Right atrium auricular region (tissue), 2 donors: ENCODE measurements at places on chromosomes 7 and 10.
A peak's percentile ranks its signal among the peaks of the same experiment; 100 is the strongest.

DNA sequence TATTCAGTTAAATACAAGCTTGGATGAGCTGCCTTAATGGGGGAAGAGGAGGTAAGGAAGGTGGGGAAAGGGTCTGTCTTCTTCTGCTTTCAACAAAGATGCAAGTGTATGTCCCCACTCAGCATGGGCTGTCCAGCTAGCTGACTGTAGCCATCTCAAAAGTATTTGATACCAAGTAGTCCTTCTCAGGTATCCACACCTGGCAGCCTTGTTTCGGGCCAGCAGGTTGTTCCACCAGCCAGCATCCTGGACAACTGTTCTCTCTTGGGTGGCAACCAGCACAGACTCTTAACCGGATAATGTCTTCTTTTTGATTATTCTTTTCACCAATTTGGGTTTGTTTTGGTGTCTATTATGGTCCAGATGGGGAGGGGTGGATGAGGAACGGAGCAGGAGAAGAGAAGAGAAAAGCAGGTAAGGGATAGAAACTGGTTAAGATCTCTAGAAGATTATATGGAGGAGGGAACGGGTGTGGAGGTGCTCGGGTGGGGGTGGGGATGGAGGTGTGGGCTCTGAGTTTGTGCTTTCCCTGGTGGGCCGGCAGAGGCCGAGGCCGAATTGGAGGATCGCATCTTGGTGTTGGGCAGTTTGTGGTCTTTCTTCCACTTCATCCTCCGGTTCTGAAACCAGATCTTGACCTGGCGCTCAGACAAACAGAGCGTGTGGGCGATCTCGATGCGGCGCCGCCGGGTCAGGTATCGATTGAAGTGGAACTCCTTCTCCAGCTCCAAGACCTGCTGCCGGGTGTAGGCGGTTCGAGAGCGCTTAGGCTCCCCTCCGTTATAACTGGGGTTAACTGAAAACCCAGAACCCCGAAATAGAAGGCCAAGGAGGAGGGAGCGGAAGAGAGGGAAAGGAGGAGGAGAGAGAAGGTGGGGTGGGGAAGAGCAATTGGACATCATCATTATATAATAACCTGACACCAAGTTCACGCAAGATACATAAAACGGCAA lies 1.5 kb downstream of the HOXA4 start:
- no peak for DNase-seq

GRCh38 chr10:99765672-99766301 lies 16.7 kb upstream of the ABCC2 start:
- DNase-seq = no peak

DNA sequence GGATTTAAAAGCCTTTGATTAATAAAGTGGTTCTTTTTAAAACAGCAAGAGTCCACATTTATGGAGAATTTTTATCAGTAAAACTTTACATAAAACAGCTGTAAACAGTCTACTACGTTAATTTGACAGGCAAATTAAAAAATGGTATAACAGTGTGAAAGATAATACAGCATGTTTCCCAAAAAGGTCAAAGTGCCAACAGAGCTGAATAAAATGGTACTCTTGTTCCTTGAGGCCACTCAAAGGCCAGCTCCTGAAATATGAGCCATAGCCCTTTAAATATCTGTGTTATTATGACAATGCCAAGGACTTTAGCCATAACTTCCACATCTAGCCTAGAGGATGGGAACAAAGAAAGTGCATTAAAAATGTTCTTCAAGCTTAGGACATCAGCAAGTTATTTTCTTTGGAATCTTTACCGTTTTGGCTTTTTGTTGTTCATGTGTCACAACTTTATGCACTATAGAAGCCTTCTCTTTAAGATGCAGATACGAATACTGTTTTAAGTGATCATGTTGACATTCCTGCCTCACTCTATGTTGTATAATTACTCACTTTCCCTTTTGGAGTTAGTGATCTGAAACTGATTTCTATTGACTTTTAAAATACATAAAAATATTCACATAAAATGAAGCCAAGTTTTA lies 165.6 kb downstream of the RNLS start:
- no peak for DNase-seq

- DNase-seq = peak; percentile 57
Observed at GRCh38 chr7:150432915-150433892, 17.2 kb upstream of the GIMAP8 start.

- no peak for DNase-seq
Observed at GRCh38 chr10:78072504-78072903, 38.8 kb downstream of the RPS24 start.

GRCh38 chr10:95133997-95134396 lies 60.0 kb upstream of the ACSM6 start:
- no peak for DNase-seq

DNA sequence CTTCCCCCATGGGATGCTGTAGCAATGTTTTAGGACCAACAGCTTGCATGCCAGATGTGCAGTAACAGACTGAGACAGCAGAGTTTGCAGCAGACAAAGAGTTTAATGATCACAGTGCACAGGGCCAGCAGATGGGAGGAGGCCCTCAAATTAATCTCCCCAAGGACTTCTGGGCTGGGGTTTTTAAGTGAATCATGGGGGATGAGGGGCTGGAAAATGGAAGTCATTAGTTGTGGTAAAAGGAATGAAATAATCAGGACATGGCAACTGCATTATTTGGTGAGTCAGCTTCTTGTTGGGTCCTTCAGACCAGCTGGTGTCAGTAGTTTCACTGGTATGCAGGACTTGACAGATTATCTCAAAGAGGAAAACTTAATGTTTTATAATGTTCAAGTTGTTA lies 12.6 kb upstream of the NRBF2 start:
- DNase-seq = peak; percentile 63

DNA sequence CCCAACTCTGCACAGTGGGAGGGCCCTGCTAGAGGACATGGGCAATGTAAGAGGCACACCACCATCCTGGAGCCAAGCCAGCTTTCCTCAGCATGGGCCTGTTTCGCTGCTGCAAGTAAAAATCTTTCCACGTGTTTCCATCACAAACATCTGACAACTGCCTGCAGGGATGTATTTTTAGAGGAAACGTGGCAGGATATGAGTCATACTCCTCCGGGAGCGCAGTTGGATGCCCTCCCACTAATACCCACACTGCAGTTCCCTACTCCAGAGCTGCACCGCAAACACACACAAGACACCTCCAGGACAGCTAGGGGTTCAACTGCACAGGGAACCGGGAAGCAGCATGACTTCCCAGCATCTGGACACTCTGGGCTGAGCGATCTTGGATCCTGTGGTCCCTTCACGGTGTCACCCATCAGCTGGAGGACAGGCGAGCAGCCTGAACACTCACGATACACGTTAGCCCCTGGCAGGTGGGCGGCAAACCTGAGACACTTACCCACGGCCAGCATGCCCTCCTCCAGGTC lies 26.1 kb downstream of the PLAC9 start:
- peak; percentile 94 for DNase-seq

DNA sequence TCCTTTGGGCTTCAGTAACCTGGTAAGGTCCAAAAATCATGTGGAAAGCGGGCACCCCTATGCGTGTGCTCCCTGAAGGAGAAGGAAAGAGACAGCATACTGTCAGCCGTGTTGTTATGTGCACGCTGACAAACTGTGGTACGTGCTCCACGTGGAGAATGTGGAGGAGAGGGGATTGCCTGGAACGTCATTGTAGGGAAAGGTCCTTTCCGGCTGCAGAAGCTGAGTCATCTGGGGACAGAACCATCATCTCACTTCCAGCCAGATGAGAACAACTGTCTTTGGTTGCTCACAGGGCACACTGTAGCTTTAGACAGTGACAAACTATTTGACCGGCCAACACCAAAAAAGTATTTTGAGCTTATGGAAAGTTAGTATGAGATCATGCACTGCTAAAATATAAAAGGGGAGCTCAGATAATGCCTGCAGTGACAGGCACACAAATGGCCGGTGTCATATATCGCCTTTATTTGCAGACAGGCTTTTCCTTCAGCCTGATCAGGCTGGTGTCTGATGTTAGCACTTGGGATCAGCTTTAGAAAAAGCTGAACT lies 38.8 kb upstream of the GRB10 start:
- no peak for DNase-seq

DNA sequence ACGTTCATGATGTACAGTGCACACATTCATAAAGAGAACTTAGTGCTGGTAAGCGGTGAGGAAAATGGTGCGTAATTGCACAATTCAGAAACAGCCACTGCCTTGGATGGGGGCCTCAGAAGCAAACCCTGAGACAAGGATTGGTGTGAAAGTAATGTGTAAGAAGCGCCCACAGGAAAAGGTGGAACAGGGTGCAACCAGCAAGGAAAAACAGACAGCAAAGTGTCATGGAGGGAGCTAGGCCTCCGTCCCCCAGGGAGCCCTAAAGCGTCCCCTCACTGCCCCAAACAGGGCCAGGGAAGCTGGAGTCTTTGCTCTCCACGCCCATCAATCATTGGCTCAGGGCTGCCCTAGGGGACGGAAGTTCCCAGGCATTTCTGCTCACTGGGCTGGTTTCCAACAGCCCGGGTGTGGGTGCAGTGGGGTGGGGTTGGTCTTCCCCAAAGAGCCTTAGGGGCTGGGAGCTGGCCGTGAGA lies 9.6 kb upstream of the C10orf105 start:
- DNase-seq = peak; percentile 70

DNA sequence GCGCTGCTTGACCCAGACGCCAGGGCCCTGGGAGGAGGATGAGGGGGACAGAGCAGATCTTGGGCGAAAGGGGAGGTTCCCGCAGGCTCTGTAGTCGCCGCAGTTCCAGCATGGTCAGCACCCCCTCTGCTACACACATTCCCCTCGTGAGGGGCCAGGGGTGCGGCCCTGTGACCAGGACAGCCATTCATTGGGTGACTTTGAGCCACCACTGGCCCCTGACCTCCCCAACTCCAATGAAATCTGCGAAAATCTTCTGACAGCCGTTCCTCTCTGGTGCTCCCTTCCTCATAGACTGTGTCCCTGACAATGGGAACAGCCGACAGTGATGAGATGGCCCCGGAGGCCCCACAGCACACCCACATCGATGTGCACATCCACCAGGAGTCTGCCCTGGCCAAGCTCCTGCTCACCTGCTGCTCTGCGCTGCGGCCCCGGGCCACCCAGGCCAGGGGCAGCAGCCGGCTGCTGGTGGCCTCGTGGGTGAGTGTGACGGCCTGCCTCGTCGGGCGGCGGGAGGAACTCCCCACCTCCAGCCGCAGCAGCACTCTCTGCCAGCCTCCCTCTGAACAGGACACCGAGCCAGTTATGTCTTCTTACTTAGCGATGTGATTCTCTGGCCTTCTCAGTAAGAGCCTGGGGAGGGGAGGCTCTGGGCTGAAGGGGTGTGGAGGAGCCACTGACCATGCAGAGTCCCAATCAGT lies 825 bp downstream of the TMEM176A start:
- peak; percentile 51 for DNase-seq

- DNase-seq = no peak
Observed at GRCh38 chr7:17713584-17713983, 226.7 kb downstream of the SNX13 start.

DNA sequence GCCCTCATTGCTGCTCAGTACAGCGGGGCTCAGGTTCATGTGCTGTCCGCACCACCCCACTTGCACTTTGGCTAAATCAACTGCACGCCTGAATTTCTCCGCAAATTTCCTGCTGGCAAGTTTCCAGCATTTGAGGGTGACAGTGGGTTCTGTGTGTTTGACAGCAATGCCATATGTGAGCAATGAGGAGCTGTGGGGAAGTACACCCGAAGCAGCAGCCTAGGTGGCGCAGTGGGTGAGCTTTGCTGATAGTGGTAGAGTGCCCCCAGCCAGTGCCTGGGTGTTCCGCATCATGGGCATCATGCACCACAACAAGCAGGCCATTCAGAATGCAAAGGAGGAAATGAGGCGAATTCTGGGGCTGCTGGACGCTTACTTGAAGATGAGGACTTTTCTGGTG lies 103.9 kb upstream of the POT1 start:
- DNase-seq = no peak

GRCh38 chr7:136006208-136006607 lies 29.0 kb upstream of the MTPN start:
- DNase-seq = no peak

GRCh38 chr7:87474533-87475358 lies 734 bp downstream of the ABCB4 start:
- no peak for DNase-seq
